ENCODE measurements at places on chromosomes 11 and 22. TPM values are rescaled to one million over a fixed set of nuclear protein-coding genes. Genes with fewer than 3 reads are reported as not detected.

The OR5D13 gene
- not detected for total RNA-seq

The PTPN5 gene
- 0.47 TPM for total RNA-seq

The CD3D gene
- total RNA-seq = not detected

The MYOD1 gene
- total RNA-seq = not detected

The USP2 gene
- total RNA-seq = 135 TPM

The TMEM121B gene
- total RNA-seq = 1.5 TPM

- DNase-seq = no peak
Measured at GRCh38 chr11:113385749-113386148, 1.8 kb upstream of the ANKK1 start.

GRCh38 chr11:83238111-83238510, 44.6 kb downstream of the ANKRD42 start:
- no peak for DNase-seq

DNA sequence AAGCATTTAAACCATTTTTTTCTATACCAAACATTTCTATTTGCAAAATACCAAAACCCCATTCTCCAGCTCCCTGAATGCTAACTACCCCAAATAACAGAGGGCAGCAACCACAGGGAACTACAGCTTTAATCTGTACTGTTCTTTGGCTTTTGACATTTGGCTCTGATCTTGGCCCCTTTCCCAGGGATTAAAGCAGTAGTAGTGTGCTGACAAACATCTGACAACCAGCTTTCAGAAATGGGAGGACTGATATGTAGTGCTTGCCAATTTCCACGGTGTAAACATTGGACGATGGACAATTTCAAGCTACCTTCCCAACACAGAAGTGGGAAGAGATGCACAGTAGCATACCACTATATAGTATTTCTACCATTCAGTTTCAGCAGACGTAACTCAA, 88.4 kb upstream of the TEAD1 start:
- no peak for DNase-seq

DNA sequence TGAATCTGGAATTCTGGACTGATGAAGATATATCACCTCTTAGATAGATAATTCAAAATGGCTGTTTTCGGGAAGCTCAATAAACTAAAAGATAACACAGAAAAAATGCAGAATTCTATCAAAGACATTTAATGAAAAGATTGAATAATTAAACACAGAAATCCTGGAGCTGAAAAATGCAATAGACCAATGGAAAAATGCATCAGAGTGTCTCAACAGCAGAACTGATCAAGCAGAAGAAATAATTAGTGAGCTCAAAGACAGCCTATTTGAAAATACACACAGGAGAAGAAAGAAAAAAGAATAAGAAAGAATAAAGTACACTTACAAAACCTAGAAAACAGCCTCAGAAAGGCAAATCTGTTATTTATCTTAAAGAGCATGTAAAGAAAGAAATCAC, 356.4 kb upstream of the B3GAT1 start:
- no peak for DNase-seq

GRCh38 chr22:43060183-43060582, 29.0 kb downstream of the TTLL1 start:
- DNase-seq = no peak

DNA sequence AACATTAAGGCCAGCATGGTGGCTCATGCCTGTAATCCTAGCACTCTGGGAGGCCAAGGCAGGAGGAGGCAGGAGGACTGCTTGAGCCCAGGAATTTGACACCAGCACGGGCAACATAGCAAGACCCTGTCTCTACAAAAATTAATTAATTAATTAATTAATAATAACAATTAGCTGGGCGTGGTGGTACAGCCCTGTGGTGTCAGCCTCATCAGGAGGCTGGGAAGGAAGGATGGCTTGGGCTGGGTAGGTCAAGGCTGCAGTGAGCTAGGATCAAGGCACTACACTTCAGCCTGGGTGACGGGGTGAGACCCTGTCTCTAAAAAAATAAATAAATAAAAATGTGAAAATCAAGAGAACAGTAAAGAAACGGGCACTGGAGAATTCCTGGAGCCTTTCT, 1.4 kb downstream of the ARFGAP3 start:
- no peak for DNase-seq

- DNase-seq = no peak
Measured at GRCh38 chr22:50053861-50054260, 4.2 kb downstream of the TTLL8 start.

DNA sequence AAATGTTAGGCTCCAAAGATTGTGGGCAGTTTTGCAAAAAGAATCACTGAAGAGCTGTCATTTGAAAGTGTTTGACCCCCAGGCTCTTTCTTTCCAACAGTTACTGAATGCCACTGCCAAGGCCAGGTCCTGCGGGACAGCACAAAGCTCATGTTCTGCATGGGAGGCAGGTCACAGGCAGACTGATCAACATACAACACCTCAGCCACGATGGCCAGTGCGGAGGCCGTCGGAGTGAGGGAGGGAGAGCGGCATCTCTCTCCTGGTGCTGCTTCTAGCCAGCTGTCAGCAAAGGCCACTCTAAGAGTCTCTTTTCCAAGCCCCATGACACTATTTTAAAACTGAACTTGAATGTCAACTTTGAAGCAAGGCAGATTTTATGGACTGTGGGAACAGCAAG, 49.9 kb downstream of the ARFGAP3 start:
- DNase-seq = no peak

DNA sequence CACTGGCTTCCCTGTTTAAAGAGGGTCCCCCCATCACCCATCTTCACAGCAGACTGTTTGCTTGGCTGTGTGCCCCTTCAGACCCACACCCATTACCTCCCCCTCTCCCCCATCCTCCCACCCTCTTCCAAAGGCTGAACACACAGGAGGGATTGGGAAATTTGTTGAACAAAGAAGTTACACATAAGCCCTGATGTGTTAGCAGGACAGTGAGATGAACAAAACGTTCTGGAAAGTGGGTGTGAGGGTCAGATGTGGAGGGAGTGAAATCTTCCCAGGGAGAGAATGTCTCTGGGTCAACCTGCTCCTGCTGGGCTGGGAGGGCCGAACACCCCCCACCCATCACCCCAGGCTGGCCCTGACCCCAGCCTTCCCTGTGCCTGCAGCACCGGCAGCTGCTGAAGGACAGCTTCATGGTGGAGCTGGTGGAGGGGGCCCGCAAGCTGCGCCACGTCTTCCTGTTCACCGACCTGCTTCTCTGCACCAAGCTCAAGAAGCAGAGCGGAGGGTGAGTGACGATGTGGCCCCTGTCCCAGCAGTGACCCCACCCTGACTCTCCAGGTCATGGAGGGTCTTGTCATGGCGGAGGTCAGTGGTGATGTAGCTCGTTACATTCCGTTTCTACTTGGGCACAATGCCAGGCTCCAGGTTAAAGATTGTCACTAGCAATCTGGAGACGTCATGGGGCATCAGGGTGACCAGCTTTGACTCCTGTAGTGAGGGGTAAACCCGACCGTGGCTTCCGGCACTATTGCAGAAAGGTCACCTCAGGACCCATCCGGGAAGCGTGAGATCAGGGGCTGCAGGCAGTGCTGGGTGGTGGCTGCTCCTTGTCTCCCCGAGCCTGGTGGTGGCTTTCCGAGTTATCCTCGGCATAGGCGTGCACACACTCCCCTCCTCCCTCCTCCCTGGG, 103.5 kb downstream of the BCR start:
- no peak for DNase-seq

DNA sequence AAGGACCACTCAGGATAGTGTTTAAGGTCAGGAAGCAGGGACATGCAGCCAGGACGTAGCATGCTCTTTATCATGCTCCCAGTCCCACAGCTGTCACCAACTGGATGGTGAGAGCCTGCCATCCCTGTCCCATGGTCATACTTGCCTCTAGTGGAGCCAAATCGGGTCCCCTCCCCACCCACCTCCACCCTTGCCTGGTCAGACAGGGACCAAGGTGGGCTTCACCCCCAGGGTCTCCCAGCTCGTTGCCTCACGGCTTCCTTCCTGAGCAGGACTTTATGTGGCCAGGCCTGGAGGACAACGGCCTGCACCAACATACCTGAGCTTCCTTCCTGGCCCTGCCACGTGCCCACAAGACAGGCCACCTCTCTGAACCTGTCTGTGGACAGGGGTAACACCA, 19.8 kb downstream of the A4GALT start:
- DNase-seq = no peak

GRCh38 chr11:130490682-130491449, 42.4 kb downstream of the ADAMTS15 start:
- DNase-seq = no peak

DNA sequence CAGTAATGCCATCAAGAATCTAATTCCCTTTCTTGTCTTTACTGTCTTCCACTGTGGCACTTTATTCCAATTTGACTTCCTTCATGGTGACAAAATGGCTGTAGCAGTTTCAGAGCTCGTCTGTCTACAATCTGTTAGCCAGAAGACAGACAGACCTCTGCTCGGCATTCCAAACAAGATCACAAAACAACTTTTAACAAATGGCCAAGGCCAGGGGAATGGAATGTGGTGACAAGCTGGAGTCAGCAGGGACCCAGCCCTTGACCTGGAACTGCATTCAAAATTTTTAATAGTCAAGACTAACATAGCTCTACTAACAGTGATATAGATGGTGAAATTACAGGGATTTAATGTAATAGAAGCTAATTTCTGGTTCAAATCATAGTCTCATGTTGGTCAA, 637.2 kb downstream of the ETS1 start:
- no peak for DNase-seq

DNA sequence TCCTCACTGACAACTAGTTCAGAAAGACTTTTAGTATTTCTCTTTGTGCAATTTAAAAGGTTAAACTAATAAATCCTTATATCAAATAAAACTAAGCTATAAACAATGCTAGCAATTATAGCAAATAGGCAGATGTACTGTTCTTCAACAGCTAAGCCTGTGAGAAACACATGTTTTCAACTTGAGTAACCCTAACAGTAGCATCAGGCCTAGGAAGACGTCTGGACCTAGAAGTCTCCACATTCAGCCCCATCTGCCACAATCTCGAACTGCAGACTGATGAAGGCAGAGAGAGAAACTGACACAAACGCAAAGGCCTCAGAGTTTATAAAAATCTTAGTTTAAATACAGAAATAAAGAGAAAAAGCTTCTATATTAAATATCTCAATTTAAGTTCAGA, 2.5 kb downstream of the ST13 start:
- DNase-seq = no peak

- peak; percentile 75 for DNase-seq
Measured at GRCh38 chr11:1564535-1565172, 7.4 kb downstream of the DUSP8 start.

DNA sequence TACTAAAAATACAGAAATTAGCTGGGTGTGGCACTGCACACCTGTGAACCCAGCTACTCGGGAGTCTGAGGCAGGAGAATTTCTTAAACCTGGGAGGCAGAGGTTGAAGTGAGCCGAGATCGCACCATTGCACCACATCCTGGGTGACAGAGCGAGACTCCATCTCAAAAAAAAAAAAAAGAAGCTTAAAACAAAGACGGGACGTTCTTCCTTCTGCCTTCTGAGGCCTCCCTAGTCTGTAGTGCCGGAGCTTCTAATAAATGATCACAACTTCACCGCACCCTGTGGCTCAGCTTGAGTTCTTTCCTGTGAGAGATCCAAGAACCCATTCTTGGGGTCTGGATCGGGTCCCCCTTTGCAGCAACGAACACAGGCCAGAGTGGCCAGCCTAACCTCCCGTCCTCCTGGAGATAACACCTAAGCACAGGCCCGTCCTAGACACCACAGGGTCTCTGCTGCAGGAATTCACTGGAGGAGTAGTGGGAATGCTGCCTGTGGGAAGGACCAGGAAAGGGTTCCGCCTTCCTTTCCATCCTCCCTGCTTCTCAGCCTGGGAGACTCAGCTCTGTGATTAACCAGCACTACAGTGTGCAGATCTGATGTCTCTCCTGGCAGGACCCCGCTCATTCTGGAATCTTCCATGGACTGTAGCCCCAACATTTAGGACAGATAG, 2.2 kb upstream of the APOBEC3H start:
- no peak for DNase-seq

DNA sequence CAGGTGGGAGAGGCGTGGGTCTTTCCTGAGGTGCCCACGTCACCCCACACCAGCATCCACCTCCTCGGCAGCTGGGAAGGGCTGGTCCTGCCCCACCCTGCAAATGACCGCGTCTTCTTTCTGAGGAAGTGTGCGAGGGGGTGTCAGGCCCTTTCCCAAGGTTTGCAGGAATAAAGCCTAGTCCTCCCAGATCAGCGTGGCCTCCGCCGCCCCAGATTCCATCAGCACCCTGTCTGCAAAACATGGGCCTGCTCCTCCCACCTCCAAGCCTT, 14.4 kb upstream of the SLC39A13 start:
- DNase-seq = no peak

GRCh38 chr11:112355726-112356125, 95.1 kb upstream of the PLET1 start:
- no peak for DNase-seq

DNA sequence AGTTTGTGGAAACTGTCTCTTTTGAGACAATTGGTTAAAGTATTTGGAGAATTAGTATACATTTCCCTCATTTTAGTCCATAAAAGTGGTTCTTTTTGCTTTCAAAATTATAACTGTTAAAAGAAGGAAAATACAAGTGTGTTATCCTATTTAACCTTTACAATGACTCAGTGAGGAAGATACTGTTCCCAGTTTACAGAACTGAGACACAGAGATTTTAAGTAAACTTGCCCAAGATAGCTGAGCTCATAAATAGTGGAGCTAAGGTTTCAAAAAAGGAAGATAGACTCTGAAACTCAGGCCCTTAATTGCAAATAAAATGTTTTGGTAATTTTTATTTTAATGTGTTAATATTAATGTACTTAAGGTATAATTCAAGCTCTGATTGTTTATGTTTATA, 58.9 kb downstream of the DKK3 start:
- no peak for DNase-seq

DNA sequence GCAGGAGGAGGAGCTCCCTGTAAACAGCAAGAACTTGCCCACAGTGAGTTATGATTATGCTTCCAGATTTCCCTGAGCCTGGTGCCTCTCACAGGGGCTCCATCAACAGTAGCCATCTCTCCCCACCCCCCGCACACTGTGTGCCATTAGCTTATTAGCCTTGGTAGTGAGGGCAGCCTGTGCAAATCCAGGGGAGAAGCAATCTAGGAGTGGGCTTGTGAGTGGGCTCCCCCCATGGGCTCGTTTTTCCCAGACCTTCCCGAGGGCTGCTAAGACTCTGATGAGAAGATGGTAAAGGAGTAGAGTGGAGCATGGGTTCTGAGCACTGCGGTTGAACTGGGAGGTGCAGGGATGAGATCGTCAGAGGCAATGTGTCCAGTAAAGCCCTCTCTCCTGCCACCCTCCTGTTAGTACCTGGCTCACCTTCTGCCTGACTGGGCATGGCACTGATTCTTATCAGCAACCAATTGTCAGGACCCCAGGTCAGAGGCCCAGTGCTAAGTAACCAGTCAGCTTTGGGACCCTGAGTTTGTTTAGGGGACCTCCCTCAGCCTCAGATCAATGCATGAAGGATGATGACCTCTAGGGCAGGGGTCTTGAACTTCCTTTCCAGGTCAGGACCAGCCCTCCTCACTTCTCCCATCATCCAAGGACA, 38.4 kb upstream of the TP53I11 start:
- DNase-seq = no peak

DNA sequence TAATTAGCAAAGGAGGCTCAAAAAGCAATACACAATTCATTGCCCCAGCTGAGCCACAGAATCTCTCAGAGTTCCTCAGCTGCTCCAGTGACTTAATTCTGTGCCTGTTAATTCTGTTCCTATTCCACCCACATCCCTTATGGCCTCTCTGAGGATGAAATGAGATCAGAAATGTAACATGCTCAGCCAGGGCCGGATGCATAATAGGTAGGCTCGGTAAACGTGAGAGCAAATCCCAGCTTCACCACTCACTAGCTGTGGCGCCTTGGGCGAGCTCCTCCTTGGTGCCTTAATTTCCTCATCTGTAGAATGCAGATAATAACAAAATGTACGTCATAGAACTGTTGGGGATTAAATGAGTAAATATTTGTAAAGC, 42.8 kb upstream of the DKK3 start:
- DNase-seq = no peak

Data from left ventricle myocardium inferior (tissue), 1 donor.